Left kidney (tissue), 8 donors: ENCODE measurements at places on chromosomes 11 and 22. TPM values are rescaled to one million over a fixed set of nuclear protein-coding genes. Genes with fewer than 3 reads are reported as not detected.
A peak's percentile ranks its signal among the peaks of the same experiment; 100 is the strongest.

SHISAL1 gene
- polyA plus RNA-seq = 2.3 TPM

LIPT2 gene
- 12.3 TPM for polyA plus RNA-seq

MPPED2 gene
- polyA plus RNA-seq = 19.0 TPM

NPTXR gene
- 4.2 TPM for polyA plus RNA-seq

DNA sequence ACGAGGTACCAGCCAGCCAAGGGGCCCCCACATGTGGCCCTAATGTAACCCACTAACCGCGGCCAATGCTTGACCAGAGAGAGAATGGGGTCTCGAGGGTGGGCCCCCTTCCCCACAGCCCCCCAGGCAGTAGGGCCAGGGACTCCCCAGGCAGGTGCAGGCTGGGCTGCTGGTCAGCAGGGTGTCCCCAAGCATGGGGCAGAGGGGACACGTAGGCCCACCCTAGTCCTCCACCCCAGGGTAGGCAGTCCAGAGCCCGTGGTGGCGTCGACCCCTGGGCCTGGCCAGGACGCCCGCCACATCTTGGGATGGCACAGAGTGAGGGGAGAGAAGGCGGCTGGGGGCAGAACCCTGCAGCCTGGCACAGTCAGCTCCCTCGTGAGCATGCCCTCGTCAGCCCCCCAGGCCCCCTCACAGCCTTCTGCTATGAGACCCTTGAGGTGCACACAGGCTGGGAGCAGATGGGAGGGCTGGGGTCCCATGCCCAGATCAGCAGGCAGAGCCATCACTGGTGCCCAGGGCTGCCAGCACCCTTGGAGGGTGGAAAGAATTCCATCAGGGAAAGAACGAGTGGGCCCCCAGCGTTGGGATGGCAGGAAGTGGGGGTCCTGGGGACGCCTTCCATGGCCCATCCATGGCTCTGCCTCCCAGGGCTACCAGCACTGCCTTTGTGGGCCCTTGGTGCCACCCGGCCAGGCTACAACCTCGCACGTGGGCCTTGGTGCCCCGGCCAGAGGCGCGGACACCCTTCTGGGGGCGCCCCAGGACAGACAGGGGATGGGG, 6.1 kb downstream of the TNNT3 start:
- DNase-seq = no peak

MMP1 gene
- polyA plus RNA-seq = 0.23 TPM

GRCh38 chr11:123206791-123207434, 11.9 kb upstream of the CLMP start:
- DNase-seq = no peak

- no peak for DNase-seq
These were observed 357.2 kb downstream of the OPCML start for GRCh38 chr11:133175103-133175502.

GRCh38 chr11:63919267-63920125, 2.5 kb upstream of the RCOR2 start:
- DNase-seq = peak; percentile 41

DNA sequence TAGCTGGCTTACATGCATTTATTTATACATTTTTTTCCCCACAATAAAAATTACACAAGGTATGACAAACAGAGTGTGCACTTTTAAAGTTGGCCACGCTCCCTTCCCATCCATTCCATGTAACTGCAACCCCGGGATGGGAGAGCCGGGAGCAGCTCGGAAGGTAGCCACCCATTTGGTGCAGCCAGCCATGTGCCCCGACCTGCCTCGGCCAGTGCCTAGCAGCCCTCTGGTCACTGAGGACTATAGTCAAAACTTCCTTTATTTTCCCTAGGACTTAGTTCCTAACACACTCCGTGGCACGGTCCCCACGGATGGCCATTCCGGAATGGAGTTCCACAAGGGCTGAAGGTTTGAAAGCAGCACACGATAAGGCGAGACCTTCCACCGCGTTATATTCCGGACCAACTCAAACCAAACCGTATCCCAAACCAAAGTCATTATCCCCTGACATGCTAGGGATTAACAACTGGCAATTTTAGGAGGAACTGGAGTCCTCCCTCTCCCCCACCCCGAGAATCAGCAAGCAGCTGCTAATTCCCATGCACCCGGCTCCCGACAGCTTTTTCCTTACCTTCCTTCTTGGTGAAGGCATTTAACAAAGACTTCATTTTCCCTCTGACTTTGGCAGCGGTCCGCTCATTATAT, 426.4 kb downstream of the SHANK2 start:
- DNase-seq = no peak
